Endothelial cell of umbilical vein (primary cell): ENCODE measurements at places on chromosomes 3 and 15. TPM values are rescaled to one million over a fixed set of nuclear protein-coding genes. Genes with fewer than 3 reads are reported as not detected.

DNA sequence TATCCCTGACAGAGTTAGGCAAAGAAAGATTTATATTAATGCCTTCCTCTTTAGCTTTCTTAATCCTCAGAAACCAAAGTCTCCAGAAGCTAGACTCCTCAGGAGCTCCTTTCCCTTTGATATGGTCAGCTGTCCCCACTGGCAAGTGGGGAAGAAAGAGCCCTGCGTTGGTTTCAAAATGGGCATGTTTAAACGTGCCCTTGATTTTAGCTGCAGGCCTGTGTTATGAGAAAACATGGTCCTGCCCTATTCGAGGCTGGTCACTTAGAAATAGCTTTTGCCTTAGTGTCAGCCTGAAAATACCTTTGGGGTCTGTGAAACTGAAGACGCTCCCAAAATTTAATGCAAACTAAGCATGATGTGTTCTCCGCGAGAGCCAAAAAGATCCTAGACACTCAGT is 135.5 kb upstream of the RARB start:
- DNase-seq = no peak
- H3K27ac ChIP-seq = no peak overlapping the region
- no peaks in the 10 kb centered on the region for H3K4me1 ChIP-seq
- no peak overlapping the region for H3K4me3 ChIP-seq
- H3K36me3 ChIP-seq = no peaks in the 10 kb centered on the region

GRCh38 chr15:81534124-81534523 is 160.1 kb upstream of the TMC3 start:
- H3K27ac ChIP-seq = no peak overlapping the region
- no peak overlapping the region for H3K4me3 ChIP-seq
- H3K36me3 ChIP-seq = no peaks in the 10 kb centered on the region
- no peak for DNase-seq
- no peaks in the 10 kb centered on the region for H3K27me3 ChIP-seq

VWA5B2 gene
- total RNA-seq = not detected in 2 replicates

DLL4 gene
- total RNA-seq = 55.2 and 75.8 TPM in 2 replicates

DNA sequence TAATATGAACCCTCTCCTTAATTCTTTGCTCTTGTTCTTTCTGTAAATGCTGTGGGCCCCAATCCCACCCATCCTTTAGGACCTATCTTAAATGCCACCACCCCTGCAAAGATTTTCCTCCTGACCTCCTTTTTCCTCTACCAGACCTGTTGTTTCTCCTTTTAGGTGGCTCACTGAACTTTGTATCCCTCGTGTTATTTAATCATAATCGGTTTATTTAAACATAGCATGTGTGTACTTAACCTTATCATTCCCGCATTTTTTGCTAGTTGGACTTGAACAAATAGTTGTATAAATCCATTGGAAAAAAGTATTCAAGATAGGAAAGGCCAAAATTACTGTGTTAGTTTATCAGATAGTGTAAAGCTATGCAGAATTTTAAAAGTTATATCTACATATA is 988 bp upstream of the NFKBIZ start:
- no peak for DNase-seq
- no peak overlapping the region for H3K4me3 ChIP-seq
- H3K27me3 ChIP-seq = no peaks in the 10 kb centered on the region
- H3K4me1 ChIP-seq = peaks cover 17% of the 10 kb centered on the region
- H3K36me3 ChIP-seq = peaks cover 6% of the 10 kb centered on the region

DNA sequence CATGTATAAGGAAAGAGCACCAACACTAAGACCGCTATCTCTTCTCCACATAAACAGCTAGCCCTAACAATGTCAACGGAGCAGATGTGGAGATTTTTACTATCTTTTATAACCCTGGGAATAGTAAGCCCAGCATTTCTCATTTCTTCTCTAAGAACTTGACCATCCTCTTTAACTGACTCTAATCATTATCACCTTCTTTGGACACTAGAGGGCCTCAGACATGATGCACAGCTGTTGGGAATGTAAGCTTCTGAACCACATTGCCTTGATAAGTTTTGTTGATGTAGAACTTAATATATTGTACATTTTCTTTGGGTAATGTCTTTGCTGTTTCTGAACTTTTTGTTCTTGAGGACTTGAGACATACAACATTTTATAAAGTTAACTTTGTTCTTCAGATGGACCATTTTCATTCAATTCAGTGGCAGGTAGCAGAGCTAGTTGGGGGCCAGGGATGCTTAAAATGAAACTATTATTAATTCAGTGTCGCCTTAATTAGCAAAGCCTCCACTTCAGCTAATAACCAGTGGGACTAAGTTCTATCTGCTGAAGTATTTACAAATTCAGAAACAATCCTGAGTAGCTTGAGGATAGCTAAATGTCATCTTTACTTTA is 9.6 kb upstream of the TAGLN3 start:
- no peak overlapping the region for H3K4me3 ChIP-seq
- DNase-seq = peak; percentile 72
- H3K36me3 ChIP-seq = peaks cover 7% of the 10 kb centered on the region

DNA sequence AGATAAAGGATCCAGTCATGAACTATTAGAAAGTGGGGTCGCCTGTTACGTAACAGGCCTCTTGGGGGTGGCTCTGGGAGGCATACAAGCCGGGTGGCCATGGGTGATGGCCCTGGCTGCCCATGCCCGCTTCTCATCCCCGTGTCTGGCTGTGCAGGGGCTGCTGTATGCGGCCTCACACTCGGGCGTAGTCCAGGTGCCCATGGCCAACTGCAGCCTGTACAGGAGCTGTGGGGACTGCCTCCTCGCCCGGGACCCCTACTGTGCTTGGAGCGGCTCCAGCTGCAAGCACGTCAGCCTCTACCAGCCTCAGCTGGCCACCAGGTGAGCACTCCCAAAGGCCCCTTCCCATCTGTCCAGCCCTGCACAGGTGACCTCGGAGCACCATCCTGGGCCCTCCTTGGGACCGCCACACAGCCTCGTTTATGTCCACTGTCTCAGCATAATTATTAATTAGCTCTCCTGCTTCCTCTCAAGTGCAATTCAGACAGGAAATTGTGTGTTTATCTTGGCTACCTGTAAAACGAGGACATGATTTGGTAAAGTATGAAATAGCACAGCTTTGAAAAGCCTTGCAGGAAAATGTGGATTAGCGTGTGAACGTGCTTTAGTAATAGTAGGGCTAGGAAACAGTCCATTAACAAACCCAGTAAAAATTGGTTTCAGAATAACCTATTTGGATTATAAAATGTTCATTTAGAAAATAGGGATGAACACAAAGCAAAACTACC is 8.1 kb downstream of the CIB1 start:
- peaks cover 3% of the 10 kb centered on the region for H3K36me3 ChIP-seq

DNA sequence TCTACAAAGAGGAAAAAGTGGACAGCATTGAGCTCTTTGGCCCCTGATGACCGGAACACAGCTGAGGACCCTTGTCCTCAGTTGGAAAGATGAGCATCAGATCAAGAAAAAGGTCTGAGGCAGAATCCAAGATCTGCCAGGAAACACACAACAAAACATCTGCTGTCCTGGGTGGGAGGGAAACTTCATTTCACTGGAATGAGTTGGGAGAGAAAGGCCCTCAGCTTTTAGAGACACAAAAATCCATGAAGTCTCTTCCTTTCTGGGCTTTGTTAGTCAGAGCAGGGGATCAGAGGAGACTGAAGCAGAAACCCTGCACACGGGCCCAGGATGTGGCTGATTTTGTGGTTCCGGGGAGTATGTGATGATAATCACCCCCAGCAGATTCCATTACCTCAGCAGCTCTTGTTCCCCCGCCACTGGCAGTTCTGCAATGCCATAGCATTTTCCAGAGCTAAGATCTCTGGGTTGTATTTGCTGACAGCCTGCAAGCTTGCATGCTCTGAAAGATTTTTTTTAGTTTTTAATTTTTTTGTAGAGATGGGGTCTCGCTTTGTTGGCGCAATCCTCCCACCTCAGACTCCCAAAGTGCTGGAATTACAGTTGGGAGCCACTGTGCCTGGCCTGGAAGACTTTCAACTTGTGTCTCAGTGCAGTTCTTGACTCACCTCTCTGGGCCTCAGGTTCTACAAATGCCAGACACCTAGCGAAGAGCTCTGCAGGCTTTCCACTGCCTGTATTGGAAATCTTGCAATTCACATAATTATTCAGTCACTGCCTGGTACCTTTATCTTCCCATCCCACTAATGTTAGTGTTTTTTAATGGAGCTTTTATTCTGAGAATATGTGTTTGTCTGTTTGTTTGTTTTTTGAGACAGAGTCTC is 5.8 kb upstream of the TATDN2 start:
- H3K36me3 ChIP-seq = peaks cover 3% of the 10 kb centered on the region
- no peaks in the 10 kb centered on the region for H3K4me1 ChIP-seq
- no peak for DNase-seq
- H3K27ac ChIP-seq = no peak overlapping the region
- H3K27me3 ChIP-seq = no peaks in the 10 kb centered on the region
- H3K4me3 ChIP-seq = no peak overlapping the region

- H3K36me3 ChIP-seq = no peaks in the 10 kb centered on the region
- DNase-seq = no peak
- H3K4me3 ChIP-seq = no peak overlapping the region
- H3K4me1 ChIP-seq = no peaks in the 10 kb centered on the region
- no peaks in the 10 kb centered on the region for H3K27me3 ChIP-seq
Measured at GRCh38 chr3:134037168-134037567, 7.4 kb upstream of the SLCO2A1 start.

DNA sequence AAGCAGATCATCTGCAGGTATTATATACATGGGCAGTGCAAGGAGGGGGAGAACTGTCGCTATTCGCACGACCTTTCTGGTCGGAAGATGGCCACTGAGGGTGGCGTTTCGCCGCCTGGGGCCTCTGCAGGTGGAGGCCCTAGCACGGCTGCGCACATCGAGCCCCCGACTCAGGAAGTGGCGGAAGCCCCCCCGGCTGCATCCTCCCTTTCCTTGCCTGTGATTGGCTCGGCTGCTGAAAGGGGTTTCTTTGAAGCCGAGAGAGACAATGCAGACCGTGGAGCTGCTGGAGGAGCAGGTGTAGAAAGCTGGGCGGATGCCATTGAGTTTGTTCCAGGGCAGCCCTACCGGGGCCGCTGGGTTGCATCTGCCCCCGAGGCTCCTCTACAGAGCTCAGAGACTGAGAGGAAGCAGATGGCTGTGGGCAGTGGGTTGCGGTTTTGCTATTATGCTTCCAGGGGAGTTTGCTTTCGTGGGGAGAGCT is 639 bp downstream of the MKRN3 start:
- DNase-seq = peak; percentile 13
- no peaks in the 10 kb centered on the region for H3K36me3 ChIP-seq
- H3K4me3 ChIP-seq = no peak overlapping the region
- H3K4me1 ChIP-seq = no peaks in the 10 kb centered on the region

DNA sequence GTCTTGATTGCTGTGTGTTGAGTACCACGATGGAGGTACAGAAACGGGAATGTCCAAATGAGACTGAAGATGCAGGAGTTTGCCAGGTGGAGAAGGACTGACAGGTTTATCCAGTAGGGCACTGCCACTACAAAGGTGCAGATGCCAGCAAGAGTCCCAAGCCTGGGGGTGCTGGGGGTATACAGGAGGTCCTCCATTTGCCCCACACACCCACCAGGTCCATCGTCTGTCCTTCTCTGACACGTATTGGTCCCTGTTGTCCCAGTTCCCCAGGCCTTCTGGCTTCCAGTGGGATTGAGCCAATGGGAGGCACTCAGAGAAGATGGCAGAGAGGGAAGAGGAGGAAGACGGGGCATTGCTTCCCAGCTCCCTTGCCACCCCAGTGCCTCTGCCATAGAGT is 6.6 kb downstream of the HAPLN3 start:
- DNase-seq = no peak
- H3K4me3 ChIP-seq = no peak overlapping the region
- no peaks in the 10 kb centered on the region for H3K4me1 ChIP-seq
- no peaks in the 10 kb centered on the region for H3K27me3 ChIP-seq
- H3K36me3 ChIP-seq = no peaks in the 10 kb centered on the region

GRCh38 chr3:37467761-37468160 is 293.4 kb upstream of the LRRFIP2 start:
- H3K36me3 ChIP-seq = no peaks in the 10 kb centered on the region
- no peak overlapping the region for H3K27ac ChIP-seq
- no peak overlapping the region for H3K4me3 ChIP-seq
- no peaks in the 10 kb centered on the region for H3K4me1 ChIP-seq
- DNase-seq = no peak

DNA sequence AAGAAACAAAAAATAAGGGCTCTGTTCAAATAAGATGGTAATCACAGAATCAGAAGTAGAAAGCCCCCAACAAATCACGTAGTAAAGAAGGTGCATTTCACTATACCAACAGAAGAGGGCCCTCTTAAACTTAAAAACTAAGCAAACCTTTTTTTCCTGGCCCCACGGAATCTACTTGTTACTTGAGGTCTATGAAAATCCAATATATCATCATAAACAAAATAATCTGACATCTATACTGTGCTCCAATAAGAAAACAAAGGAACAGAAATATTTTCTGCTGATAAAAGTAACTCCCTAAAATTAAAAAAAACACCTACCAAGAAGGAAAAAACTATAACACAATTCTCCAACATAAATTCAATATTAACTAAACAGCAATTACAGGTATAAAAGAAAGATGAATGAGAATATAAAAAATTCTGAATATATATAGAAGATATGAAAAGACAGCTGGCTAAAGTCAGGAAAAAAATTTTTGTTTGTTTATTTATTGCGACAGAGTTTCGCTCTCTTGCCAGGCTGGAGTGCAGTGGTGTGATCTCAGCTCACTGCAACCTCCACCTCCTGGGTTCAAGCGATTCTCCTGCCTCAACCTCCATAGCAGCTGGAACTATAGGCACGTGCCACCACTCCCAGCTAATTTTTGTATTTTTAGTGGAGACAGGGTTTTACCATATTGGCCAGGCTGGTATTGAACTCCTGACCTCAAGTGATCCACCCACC is 81.8 kb downstream of the CLASP2 start:
- no peak overlapping the region for H3K4me3 ChIP-seq
- H3K27me3 ChIP-seq = no peaks in the 10 kb centered on the region
- H3K36me3 ChIP-seq = no peaks in the 10 kb centered on the region
- H3K4me1 ChIP-seq = no peaks in the 10 kb centered on the region
- H3K27ac ChIP-seq = no peak overlapping the region
- DNase-seq = peak; percentile 70

CMC1 gene
- total RNA-seq = 15.3 and 18.6 TPM in 2 replicates
